ENCODE measurements at places on chromosomes 11 and 22. TPM values are rescaled to one million over a fixed set of nuclear protein-coding genes. Genes with fewer than 3 reads are reported as not detected.

Gene CRYBB1
- not detected for polyA plus RNA-seq

Gene HEPN1
- not detected for polyA plus RNA-seq

Gene B3GAT1
- polyA plus RNA-seq = 1.8 TPM

Gene TTLL12
- polyA plus RNA-seq = 16.4 TPM

Gene PITPNB
- 46.1 TPM for polyA plus RNA-seq

Gene TENM4
- not detected for polyA plus RNA-seq

Gene FJX1
- not detected for polyA plus RNA-seq

Gene C22orf31
- polyA plus RNA-seq = not detected

Measured in immature natural killer cell (primary cell).